ENCODE measurements at places on chromosomes 5 and 9.

DNA sequence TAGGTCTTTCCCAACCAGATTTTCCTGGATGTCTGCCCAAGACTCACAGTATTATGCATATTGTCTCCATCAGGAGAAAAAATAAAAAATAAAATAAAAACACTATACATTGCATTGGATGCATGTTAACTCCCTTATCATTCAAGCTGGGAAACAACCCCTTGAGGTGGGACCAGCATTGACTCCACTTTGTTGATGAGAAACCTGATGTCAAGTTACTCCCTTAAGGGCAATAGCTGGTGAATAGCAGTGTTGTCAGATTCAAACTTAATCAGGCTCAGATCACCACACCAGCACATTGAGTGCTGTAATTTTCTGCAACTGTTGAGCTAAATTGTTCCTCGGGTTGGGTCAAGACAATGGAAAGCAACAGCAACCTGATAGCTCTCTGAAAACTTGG, 264.0 kb upstream of the TRIM32 start:
- no peak for DNase-seq

DNA sequence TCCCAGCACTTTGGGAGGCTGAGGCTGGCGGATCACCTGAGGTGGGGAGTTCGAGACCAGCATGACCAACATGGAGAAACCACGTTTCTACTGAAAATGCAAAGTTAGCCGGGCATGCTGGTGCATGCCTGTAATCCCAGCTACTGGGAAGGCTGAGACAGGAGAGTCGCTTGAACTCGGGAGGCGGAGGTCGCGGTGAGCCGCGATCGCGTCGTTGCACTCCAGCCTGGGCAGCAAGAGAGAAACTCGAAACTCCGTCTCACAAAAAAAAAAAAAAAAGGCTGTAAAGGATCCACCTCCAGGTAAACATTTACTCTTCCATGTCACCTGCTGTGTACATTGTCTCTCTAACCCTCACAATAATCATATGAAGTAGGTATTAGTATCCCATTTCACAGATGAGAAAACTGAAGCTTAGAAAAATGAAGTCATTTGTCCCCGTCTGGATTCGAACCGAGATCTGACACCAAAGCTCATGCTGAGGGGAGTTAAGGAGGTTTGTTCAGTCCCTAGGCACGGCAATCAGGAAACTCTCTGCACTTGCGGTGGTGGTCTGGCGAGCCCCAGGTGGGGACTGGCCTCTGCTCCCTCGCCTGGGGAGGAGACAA, 494 bp upstream of the DOCK2 start:
- no peak for DNase-seq

DNA sequence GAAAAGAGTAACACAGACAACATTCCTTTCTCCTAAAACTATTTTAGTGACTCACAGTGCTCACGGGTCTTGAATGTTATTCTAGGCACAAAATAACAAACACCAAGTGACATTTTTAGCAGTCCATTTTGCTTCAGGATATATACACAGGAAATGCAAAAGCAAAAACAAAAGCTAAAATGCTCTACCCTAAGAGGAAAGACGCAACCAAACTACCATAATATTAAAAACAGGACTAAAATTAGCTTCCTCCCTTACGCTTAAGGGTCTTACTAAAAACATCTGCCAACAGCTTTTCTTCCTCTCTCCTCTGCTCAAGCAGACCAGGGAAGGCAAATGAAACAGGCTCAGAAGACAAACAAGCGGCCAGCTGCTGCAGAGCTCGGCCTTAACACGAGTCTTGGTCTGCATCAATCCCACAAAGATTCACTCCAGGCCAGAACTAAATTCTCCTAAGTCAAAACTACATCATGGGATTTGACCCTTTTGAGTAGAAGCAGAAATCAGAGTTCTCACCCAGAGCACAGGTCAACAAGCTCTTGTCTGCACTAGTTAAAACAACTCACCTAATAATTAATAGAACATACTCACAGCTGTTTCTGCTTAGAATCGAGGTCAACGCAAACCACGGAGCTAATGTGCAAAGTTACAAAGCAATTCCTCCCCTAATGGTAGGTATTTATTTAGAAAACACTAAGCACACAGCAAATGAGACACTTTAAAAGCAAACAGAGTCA, 62.3 kb downstream of the RAPGEF1 start:
- DNase-seq = no peak

DNA sequence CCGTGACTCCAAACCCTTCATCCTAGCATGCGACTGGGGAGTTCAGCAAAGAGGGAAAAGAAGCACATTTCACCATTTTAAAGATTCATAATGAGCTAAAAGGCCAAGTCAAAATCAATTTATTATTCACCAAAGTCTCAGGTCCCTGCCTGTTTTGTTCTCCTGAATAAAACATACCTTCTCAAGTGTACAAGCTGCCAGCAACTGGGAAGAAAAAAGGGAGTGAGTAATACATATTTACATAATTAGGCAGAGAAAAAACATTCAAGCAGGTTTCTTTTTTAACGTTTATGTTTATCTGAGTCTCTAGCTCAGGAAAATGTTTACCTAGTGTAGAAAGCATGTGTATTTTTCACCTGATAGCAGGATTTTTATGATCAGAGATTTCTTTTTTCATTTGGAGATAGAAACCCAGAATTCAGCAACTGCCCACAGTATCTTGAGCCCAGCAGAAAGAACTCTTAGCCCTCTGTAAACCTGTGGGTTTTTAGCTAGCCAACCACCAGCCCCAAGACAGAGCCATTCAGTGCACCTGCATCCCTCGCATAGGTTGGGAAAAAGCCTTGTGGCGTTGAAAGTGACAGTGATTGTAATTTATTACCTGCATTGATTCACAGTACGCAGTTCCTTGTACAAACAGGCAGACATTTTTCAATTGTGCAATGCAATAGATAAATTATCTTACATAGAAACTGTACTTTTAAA, 117.9 kb upstream of the GRIA1 start:
- DNase-seq = no peak

DNA sequence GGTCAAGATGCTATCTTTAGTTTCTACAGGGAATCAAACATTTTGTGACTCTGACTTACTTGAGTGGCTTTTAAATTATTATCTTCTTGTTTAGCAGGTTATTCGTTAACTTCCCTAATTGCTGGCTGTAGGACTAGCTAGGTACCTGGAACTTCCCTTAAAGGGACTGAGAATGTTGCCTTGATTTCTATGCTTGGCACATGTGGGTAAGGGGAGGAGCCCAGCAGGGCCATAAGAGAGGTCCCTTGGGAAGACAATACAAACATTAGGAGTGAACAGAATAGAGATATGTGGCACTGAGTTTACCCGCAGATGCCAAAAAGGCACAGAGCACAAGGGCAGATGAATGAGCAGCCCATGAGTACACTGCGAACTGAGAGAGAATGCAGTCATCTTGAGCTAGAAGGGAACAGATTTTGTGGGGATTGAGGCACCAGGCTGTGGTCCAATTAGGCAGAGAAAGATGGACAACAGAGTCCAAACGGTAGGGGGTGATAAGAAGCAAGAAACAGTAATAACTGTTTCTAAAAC, 9.8 kb downstream of the CKMT2 start:
- no peak for DNase-seq

DNA sequence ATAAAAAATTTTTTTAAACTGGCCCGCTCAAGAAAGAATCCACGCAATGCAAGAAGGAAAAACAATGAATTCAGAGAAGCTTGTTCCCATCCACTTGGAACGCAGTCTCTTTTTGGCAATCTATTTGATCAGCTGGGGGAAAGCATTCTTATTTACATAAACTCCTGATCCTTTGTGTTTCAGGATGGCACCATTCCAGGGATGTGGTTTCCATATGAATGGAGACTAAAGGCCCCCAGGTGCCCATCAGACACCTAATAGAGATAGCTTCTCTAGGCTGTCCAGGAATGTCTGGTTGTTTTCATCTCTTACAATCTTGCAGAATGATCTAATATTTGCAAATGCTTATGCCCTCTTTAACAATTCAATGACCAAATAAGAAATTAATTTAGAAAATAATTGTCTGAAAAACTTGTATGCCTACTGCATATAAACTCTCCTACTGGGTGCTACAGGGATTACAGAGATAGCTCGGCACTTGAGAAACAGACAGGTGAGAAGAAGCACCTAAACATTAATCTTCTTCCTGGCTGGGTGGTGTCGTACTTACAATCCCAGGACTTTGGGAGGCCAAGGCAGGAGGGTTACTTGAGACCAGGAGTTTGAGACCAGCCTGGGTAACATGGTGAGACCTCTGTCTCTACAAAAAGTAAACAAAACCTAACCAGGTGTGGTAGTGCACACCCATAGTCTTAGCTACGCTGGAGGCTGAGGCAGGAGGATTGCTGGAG, 3.0 kb upstream of the RASGRF2 start:
- no peak for DNase-seq

DNA sequence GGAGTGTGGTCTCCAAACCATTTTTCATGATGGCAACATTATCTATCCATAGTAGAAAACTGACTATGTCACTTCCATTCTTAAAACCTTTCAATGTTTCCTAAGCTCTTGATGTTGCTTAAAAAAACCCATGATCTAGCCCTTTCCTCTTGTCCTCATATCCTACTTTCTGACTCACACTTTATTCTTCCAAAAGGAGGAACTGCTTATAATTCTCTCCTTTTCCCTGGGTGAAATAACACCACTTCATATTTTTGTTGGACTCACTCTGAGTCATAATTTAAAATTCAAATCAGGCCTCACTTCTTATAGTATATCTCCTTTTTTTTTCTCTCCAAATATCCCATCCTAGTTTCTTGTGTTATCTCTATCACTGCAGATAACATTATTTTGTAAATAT, 513.9 kb downstream of the MAN2A1 start:
- no peak for DNase-seq

DNA sequence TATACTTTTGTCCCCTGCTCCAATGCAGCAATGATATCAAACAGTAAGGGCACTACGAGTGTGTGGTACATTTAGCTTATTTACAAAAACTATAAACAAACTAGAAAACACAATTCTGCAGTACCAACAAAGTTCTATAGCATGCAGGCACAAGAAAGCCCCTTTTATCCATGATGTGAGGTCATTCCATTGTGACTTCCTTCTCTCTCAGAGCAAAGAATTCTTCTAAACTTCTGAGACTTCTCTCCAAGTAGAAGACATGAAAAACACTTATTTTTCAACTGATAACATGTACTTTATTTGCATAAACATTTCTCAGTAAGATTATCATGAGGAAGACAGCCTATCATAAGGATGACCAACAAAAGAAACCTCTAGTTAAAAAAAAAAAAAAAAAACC, 569.8 kb downstream of the TLE1 start:
- DNase-seq = no peak

DNA sequence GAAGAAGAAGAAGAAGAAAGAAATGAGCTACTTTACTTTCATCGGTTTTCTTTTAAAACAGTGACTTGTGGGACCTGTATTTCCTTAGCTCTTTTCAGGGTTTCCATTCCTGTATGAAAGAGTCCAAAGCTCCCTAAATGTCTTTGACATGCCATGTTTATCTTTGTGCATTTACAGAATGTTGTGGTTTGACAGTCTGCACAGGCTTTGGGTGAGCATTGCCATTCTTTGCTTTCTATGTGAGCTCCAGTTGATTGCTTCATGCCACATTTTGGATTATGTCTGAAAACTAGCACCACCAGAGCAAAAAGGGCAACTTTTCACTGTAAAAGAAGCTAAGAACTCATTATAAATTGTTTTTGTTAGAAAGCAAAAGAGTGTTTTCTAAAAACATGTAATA, 733.4 kb downstream of the TLE4 start:
- no peak for DNase-seq
